Hematopoietic multipotent progenitor cell treated with erythropoietin and hydrocortisone succinate and interleukin-3 and kit ligand, for 6 days (in vitro differentiated cells): ENCODE measurements at places on chromosomes 6 and 20.

DNA sequence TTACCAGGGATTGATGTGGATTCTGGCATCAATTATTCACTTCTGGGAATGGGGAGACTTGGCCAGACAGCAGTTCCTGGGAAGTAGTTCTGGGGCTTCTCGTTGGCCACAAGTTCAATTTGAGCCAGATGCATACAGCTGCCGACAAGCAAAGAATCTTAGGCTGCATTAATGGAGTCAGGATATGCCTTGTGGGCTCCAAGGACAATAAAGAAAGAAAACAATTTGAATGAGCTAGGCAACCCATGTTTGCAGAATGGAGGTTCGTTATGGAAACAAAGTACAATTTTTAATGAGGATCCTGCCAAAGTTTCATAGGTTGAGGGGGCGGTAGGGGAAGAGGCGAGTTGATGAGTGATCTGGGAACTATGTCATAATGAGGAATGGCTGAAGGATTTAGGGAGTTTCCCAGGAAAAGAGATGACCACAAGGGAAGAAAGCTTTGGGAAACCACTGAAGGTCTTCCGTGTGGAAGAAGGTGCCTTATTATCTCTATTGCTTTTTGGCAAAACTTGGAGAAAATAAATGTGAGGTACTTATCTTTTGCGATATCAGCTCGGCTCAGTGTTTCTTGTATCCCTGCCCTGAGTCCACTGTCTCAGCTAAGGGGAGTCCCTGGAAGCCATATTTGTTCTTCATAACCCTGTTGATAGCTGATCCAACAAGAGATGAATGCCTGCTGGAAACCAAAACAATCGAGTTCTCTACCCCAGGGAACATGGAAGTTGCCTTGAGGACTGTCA lies 181.0 kb upstream of the ZNF217 start:
- DNase-seq = no peak

- no peak for DNase-seq
Observed at GRCh38 chr6:107411161-107411560, 48.2 kb downstream of the PDSS2 start.

GRCh38 chr20:31785089-31785488 lies 34.1 kb upstream of the MYLK2 start:
- DNase-seq = no peak

DNA sequence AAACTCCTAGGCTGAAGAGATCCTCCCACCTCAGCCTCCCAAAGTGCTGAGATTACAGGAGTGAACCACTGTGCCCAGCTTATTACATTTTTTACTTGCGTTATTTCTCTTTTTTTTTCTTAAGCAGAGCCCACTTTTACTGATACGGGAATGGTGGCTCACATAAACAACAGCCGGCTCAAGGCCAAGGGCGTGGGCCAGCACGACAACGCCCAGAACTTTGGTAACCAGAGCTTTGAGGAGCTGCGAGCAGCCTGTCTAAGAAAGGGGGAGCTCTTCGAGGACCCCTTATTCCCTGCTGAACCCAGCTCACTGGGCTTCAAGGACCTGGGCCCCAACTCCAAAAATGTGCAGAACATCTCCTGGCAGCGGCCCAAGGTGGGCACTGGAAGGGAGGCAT lies 10.5 kb downstream of the CAPN11 start:
- peak; percentile 40 for DNase-seq

DNA sequence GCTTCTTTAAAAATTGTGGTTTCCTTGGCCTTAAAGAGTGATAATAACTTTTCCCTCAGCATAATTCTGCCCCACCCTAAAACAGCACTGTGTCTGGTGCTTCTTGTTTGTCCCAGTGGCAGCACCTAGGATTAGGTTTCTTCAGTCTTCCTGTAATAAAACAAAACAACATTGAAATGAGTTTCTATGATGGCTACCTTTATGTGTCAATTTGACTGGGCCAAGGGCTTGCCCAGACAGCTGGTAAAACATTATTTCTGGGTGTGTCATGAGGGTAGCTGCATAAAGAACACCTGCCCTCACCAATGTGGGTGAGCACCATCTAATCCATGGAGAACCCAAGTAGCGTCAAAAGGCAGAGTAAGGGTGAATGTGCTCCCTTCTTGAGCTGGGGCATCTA lies 117.8 kb downstream of the QRSL1 start:
- DNase-seq = no peak

GRCh38 chr20:61575151-61575937 lies 323.3 kb downstream of the CDH4 start:
- no peak for DNase-seq

DNA sequence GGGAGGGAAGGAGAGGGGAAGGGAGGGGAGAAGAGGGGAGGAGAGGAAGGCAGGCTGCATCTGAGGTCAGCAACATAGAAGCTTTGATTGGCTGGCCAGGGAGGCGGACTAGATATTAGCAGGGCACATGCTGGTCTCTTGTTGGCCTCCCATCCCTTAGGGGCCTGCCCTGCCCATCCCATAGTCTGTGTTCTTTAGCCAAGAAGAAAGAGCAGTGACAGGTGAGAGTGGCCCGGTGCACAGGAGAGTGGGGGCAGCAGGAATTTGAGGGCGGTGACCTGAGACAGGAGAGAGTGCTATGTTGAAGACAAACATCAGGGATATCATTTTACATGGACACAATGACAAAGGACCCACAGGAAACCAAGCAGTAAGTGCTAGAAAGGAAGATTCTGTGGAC lies 413.5 kb downstream of the SYNE1 start:
- no peak for DNase-seq

GRCh38 chr6:148736774-148737412 lies 9.9 kb upstream of the UST start:
- DNase-seq = no peak

- DNase-seq = peak; percentile 44
Observed at GRCh38 chr6:29723262-29723665, at the start of gene HLA-F. HLA-F (plus strand) TSS chr6:29723434; CDS start chr6:29723464, 30 bp downstream.

- no peak for DNase-seq
Observed at GRCh38 chr6:21426841-21427490, 166.6 kb upstream of the SOX4 start.

DNA sequence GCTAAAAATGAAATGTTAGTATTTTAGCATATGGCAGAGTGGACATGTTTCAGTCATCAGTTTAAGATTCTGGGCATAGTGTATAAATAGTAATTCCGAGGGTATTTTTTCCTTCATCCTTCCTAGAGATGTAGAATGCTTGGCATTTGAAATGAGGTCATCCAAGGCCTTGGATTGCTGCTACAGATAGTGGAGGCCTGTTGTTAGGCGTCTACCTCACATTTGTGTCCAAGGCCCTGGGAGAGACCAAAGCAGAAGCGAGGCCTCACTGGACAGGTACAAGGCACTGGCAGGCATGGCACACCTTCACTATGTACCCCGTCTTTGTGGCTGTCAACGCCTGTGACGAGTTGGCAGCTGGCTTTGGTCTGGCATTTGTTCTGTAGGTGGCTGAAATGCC lies 58.0 kb downstream of the DTD1 start:
- no peak for DNase-seq

DNA sequence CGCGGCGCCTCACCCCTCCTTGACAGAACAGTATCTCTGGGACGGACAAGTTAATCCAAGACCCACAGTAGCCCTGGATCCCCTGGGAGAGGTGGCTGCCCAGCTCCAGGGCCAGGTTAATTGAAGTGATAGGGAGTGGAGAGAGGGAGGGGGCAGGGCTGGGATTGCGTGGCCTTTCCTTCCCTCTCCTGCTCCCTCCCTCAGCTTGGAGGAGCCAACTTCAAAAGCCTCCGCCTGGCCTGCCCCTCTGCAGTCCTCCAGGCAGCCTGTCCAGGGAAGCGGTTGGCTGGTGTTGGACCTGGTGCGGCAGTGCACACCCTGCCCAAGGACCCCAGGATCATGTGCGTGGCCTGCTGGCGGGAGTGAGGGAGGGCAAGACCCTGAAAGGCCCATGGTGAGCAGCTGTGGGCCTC lies at the start of gene C20orf204:
Gene C20orf204 (plus strand): TSS at position 250 of the 413 bp plus-strand sequence. CDS start 142 bp downstream, at position 392.
- no peak for DNase-seq

- no peak for DNase-seq
Observed at GRCh38 chr6:106858653-106859092, 115.9 kb downstream of the CD24 start.

DNA sequence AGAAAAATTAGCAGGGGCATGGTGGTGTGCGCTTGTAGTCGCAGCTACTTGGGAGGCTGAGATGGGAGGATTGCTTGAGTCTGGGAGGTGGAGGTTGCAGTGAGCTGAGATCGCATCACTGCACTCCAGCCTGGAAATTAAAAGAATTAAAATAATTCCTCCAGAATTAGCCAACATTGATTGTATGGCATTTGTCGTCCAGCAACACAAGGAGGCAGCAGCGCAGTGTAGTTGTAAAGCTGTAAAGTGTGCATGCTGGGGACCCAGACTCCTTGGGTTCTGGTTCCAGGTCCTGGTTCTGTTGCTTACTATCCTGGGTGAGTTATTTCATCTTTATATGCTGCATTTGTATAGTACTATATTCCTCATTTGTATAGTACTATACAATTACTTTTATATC lies 41.4 kb downstream of the PEX7 start:
- no peak for DNase-seq

DNA sequence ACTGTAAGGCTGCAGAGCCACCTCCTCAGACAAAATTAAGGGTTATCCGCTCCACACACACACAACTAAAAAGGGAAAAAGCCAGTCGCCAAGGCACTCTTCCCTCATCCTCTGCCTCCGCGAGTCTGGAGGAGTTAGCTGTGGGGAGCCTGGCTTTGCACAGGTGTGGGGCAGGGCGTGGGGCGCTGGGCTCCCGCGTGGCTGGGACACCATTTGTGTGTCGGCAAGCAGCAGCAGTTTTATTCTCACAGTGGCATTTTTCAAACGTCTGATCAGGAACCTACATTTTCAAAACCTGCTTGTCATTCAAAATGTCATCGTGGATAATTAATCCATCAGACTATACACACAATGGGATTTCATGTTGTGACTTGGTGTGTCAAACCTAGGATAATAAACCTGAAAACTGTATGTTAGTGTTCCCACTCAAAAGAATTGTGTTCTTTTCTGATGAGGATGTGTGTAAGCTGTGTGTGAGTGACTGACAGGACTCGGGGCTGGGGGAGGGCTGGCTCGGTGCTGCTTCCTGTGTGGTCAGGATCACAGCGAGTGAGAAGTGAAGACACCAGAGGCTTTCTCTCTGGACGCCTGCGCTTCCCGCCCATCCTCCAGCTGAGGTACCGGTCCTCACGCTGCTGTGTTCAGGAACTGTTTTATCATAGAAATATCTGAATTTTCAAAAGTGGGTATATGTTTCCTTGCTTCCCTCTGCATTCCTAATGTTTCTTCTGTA lies 83.1 kb downstream of the IRF4 start:
- DNase-seq = peak; percentile 63

DNA sequence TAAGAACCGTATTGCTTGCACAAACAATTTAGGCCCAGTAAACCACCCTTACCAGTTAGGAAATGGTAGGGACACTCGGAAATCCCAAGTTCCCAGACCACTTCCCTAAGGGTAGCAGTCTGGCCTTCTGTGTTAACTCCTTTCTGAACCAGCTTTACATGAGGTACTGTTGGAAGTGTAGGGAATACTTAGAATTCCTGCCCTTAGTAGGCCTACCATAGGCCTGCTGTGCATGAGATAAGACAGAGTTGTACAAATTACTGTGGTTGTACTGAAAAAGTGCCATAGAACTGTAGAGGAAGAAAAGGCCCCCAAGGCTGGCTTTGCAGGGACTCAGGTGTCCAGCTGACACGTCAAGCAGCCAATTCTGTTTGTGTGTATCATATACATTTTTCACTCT lies 11.1 kb downstream of the RPRD1B start:
- no peak for DNase-seq

- DNase-seq = peak; percentile 71
Observed at GRCh38 chr20:37095108-37095598, 644 bp downstream of the RBL1 start.

- DNase-seq = no peak
Observed at GRCh38 chr6:80472271-80472670, 365.8 kb downstream of the BCKDHB start.

DNA sequence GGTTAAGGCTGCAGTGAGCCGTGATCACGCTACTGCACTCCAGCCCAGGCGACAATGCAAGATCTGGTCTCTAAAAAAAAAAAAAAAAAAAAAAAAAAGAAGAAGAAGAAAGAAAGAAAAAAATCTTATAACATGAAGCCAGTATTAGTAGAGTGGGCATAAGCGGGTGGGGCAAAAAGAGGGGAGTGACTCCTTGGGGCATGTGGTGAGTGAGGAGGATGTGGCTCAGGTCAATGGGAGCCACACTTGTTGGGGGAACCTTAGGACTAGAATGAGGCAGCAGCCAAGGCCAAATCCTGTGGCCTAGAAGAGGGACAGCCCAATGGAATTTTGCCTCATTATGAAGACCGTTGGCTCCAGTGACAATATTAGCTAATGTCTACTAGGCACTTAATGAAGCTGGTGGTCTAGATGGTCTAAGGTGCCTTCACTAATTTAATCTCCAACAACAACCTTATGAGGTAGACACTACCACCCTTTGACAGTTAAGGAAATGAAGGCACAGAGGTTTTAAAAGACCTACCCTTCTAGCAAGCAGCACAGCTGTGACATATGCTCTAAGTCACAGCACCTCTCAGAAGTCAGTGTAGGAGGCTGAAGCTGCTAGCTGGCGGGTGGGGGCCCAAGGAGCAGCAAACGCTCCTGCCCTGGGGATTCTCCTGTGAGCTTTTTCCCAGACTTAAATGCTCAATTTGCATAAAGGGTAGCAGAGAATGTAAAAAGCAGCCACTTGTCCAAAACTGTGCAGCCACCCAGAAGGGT lies 23.6 kb upstream of the ARMC12 start:
- DNase-seq = peak; percentile 51

GRCh38 chr6:9455864-9456658 lies 958.8 kb downstream of the TFAP2A start:
- no peak for DNase-seq

- no peak for DNase-seq
Observed at GRCh38 chr6:130831607-130832006, 4.4 kb downstream of the SMLR1 start.

GRCh38 chr20:32810941-32811340 lies 8.8 kb upstream of the MAPRE1 start:
- no peak for DNase-seq

GRCh38 chr20:62771396-62772102 lies 24.7 kb upstream of the MRGBP start:
- DNase-seq = no peak

DNA sequence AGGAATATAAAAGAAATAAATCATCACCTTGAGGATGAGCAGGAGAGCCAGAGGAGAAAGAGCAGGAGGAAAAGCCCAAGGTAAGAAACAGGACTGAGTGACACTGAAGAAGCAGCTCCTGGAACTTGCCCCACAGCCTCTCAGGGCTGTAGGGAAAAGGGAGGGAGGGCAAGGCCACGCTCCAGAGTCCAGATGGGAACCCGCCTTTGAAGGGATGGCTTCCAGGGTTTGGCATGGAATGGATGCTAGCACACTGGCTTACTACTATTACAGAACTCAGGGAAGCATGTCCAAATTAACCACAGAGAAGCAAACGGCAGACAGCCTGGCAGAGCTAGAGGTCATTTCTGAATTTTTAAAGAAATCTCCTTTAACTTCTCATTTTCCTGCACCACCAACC lies 26.8 kb downstream of the RALGAPA2 start:
- DNase-seq = no peak

- no peak for DNase-seq
Observed at GRCh38 chr6:158058171-158058651, 76.5 kb downstream of the SYNJ2 start.

- DNase-seq = no peak
Observed at GRCh38 chr20:36107881-36108280, 46.7 kb upstream of the EPB41L1 start.
